NCI-H524 (cell line): ENCODE measurements at places on chromosomes 7 and 10.
A peak's percentile ranks its signal among the peaks of the same experiment; 100 is the strongest.

DNA sequence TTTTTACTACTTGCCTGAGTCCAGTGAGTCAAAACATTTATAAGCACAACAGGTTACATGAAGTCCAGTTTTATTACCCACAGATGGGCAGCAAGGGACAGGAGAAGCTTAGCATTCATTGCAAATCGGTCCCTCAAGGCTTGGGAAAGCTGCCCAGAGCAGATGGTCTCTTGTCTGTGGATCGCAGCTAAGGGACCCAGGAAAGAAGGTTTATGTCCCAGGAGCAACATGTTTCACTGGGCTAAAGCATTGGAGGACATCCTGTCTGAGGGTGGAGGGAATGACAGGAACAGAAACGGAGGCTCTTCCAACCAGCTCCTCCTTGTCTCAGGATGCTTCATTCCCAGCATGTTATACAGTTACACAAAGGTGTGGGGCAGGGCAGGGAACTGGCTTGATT, 39.3 kb downstream of the TRIM24 start:
- DNase-seq = peak; percentile 10

DNA sequence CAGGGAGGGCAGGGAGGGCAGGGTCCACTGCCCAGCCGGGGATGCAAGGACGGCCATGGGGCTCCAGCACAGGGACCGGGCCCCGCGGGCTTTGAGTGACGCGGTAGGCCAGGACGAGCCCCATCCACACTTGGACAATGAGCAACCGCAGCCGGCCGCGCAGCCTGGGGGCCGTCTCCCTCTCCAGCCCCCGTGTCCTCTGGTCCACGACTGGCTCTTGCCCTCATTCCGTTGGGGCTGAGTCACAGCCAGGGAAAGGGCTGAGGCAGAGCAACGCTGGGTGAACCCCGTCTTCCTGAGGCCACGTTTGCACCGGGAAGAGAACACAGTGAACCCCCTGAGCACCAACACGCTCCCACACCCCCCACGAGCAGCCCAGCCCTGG, 23.7 kb downstream of the SHH start:
- no peak for DNase-seq

DNA sequence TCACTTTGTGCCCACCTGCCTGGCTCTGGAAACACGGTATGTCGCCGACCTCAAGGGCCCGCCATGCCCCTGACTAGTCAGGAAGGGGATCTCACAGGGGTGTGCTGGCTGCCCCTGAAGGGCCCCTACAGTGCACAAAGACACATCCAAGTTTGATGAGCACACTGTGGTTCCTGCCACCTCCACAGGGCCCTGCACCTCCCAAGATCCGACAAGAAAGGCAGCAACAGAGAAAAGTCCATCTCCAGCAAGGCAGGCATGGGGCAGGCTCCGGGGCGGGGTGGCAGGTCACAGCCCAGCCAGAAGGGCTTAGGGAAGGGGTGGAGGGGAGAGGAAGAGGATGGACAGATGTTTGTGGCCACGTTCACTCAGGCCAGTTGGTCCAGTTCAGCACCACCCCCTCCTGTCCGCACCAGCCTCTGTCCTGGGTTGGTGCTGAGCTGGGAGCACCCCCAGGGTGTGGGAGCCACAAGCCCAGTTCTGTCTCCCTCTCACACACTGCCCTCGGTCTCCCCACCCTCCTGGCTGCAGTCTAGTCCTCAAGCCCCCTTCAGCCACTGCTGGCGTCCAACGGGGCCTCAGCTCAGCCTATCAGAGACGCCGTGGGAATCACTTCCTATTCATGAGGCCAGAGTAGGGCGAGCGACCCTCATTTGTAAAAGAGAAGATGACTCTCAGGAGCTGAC, 11.5 kb downstream of the DRGX start:
- DNase-seq = no peak

GRCh38 chr7:156080596-156080995, 268.3 kb upstream of the SHH start:
- DNase-seq = no peak

DNA sequence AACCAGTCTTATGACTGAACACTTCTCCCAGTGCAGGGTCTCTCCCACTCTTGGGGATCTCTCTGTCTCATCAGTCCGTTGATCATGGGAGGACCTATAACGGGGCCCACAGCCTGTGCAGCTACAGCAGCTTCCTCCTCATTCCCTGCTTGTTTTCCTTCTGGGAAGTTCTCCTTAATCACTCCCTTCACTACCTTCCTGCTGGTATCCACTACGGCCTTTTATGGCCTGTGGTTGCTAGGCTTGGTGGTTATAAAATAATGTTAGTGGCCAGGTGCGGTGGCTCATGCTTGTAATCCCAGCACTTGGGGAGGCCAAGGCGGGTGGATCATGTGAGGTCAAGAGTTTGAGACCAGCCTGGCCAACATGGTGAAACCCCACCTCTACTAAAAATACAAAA, 3.5 kb upstream of the ZNF282 start:
- DNase-seq = no peak

DNA sequence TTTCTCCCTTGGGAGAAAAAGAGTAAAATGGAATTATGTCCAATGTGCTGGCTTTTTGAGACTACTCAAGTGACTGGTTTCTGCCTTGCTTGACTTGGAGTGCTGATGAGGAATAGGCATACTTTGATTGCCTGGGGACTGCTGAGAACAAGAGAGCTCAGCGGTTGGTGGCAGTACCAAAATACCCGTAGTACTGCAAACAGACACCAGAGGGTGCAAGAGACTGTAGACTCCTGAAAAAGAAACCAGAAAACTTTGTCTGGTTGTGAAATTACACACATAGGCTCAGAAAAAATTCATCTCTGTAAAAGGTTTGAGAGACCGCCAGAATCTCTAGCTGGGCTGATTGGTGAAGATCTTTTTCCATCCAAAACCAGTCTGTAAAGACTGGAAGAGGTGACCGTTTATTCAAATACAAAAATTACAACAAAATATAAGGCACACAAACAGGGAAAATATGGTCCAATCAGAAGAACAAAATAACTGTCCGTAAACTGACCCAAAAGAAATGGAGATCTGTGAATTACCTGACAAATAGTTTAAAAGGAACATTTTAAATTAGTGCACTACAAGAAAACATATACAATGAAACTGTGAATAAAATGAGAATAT, 18.5 kb downstream of the BICC1 start:
- DNase-seq = peak; percentile 9

DNA sequence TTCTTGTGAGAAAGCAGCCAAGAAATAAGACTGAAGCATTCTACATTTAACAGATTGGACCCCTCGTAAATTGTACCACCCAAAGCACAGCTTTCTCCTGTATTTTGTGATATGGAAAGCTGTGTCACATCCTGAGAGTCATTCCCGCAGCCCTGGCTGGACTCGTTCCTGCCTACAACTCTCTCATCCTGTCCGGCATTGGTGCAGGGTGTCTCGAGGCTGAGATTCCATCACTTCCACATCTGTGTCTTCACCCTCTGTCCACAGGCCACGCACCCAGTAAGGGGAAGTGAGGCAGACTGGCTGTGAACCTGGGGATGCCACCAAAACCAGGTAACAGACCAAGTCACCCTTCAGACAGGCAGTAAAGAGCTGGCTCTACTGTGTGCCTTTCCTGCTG, 146.2 kb upstream of the KLF6 start:
- no peak for DNase-seq

GRCh38 chr7:43594020-43594419, 11.1 kb downstream of the STK17A start:
- peak; percentile 5 for DNase-seq

DNA sequence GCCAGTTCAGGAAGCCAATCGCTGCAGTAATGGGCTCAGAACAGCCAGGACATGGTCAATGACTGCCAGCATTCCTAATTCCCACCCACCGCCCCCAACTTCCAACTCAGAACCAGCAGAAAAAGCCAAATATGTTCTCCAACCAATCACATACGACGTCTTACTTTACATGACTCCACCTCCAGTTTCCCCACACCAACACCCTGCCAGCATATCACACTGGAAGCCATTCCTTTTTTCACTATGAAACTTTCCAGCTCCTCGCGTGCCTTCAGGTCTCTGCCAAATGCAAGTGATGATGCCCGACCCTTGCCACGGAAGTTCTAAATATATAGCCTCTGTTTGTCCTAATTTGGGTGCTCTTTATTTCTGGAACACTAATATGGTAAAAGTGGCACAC, 12.5 kb downstream of the NPS start:
- no peak for DNase-seq

DNA sequence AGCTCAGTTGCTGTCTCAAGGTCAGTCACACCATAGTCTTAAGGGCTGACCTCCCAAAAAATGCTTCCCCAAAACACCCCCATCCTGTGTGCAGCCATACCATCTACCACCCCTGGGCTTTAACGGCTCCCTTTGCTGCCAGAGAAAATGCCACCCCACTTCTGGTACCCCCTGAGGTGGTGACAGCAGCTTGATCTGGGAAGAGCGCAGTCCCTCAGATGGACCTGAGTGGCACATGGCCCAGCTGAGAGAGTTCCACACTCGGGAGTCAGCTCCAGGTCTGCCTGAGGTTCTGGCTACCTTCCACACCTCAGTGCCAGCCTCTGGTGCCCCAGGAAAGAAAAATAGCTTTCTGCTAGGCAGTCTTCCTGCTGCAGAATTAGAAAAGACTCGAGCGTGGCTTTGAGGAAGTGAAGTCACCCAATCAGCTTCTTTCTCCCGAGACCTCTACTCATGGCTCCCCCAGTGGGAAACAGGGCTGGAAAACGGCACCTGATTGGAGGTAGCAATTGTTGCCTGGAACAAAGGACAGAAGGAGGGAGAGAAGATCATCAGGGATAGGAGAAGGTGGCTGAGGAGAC, 151.7 kb downstream of the ARHGAP21 start:
- DNase-seq = no peak

DNA sequence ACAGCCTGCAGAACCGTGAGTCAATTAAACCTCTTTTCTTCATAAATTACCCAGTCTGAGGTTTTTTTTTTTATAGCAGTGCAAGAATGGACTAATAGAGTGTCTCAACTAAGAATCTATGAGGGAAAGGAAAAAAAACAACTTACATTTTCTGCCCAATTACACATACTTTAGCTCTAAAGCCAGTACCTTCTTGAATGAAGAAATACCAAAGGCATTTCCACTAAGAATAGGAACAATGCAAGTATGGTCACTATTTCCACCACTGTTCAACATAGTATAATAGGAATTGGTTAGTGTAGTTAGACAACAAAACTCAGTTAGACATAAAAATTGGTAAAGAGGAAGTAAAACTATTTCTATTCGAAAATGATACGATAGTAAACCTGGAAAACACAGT, 37.6 kb downstream of the MICU1 start:
- no peak for DNase-seq

- DNase-seq = no peak
Observed at GRCh38 chr7:82778021-82778420, 334.4 kb upstream of the CACNA2D1 start.

GRCh38 chr10:3480990-3481315, 304.1 kb downstream of the KLF6 start:
- no peak for DNase-seq

DNA sequence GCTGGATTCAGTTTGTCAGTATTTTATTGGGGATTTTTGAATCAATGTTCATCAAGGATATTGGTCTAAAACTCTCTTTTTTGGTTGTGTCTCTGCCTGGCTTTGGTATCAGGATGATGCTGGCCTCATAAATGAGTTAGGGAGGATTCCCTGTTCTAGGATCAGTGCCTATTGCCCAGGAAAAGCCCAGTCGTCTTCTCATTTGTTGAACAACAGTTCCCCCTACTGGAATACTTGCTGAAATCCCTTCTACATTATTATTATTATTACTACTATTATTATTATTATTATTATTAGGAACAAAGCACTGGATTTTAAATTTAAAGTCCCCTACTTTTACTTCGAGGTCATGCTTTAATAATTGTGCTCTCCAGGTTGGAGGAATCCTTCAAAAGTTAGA, 528.9 kb downstream of the MAGI2 start:
- peak; percentile 25 for DNase-seq

DNA sequence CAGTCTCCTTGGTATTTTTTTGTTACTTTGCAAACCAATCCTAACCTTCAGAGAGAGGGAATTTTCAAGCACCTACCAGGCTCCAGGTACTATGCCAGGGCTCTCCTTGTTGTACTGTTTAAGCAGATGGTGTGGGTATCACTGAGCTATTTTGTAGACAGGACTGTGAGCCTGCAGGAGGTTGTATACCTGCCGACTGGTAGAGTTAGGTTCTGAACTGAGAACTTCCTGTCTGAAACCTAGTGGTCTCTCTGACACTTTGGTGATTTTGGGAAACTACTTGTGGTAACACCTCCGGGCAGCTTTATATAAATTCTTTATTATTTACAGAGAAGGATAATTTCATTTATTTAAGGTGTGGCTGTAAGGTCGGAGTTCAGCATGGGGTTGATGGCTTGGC, 4.6 kb downstream of the ZNF853 start:
- DNase-seq = no peak

- DNase-seq = no peak
Observed at GRCh38 chr10:93535293-93535692, 31.2 kb upstream of the FFAR4 start.

GRCh38 chr10:16765509-16766375, 51.5 kb downstream of the RSU1 start:
- no peak for DNase-seq

DNA sequence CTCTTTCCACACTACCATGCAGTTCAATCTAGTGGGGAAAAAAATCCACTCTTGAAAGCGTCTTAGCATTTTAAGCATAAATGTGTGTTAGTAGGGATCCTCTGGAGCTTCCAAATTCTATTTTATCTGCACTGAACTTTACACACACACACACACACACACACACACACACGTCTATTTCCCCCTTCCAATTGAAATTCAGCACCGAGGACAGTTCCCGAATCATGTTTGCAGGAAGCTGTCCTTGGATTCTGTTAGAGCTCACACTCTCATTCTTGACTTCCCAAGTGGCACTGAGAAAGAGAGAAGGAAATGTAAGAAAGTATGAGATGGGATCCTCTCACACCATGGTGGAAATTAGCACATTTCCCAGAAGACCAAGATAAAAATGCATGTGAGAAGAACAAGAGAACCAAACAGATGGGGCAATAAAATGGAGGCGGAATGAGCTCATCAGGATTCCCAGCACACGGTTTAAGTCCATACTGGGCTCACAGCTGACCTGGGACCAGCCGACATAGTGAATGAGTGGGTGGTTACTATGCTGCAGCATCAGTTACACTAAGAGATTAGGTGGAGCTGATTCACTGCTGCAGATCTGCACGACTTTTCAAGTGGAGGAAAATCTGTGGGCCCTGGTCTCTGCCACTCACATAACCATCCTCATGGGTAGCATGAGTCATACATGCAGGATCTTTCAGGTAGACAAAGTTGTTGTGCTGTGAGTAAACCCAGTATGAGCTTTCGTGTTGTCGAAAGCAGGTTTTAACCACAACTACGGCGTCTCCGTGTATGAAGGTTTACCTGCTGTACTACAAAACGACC, 3.3 kb upstream of the NPTX2 start:
- DNase-seq = no peak

GRCh38 chr7:82726038-82726800, 282.6 kb upstream of the CACNA2D1 start:
- no peak for DNase-seq

GRCh38 chr10:123521556-123521955, 144.6 kb upstream of the GPR26 start:
- DNase-seq = no peak

DNA sequence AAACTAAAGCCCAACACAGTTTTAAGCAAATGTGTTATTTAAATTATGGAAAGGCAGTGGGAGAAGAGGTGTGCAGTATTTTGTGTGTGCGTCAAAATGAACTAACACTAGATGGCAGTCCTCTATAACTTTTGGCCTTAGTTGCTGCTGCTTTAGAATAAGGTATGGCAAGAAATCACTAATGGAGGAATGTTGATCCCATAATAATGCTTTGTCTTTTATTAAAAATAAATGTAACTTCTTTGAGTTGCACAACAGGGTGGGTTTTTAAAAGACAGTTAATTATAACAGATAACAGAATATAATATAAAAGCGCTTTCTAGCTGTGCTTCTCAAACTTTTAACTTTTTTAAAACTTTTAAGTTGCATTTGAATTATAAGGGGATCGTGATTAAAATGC, 56.4 kb downstream of the BBS9 start:
- peak; percentile 2 for DNase-seq
